Hepatocyte (in vitro differentiated cells): ENCODE measurements at places on chromosomes 5 and 9. TPM values are rescaled to one million over a fixed set of nuclear protein-coding genes. Genes with fewer than 3 reads are reported as not detected.

DNA sequence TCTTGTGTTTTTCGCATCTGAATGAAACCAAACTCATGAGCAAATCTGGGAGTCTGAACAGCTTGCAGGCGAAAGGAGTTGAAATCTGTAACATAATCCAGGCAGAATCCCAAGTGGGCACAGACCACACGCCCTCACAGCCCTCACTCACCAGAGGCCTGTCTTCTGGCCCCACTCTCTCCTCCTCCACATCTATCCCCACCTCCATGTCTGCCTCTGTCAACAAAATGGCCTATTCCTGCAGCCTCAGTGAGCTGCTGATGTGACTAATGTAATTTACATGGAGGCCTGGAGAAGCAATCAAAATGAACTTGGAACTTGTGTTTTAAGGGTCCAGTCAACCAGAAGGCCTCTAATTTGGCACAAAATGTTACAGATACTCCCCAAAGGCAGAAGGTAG lies 136.6 kb downstream of the GNA14 start:
- H3K27me3 ChIP-seq = no peaks in the 10 kb centered on the region
- no peak overlapping the region for H3K27ac ChIP-seq
- no peak overlapping the region for H3K4me3 ChIP-seq
- peaks cover 8% of the 10 kb centered on the region for H3K4me1 ChIP-seq
- H3K36me3 ChIP-seq = no peaks in the 10 kb centered on the region
- DNase-seq = no peak

DNA sequence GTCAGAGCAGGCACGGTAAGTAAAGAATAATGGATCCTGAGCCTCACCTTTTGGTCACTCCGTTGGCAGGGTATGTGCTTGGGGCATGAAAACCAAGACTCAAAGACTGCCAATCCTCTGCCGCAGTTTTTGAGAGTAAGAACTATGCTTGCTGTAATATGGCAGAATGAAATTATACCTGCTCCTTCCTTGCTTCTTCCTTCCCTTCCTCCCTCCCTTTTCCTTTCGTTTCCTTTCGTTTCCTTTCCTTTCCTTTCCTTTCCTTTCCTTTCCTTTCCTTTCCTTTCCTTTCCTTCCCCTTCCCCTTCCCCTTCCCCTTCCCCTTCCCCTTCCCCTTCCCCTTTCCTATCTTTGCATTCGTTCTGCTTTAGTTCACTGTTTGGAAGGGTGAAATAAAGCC lies 43.9 kb downstream of the SH3GL2 start:
- no peak for DNase-seq
- H3K27ac ChIP-seq = no peak overlapping the region
- peaks cover 10% of the 10 kb centered on the region for H3K27me3 ChIP-seq

NUDT12 gene
- 28.5 and 38.9 TPM in 2 replicates for total RNA-seq

ACOT12 gene
- total RNA-seq = 9.6 and 10.2 TPM in 2 replicates

GRCh38 chr5:173998531-173998930 lies 9.6 kb downstream of the C5orf47 start:
- no peaks in the 10 kb centered on the region for H3K4me1 ChIP-seq
- no peaks in the 10 kb centered on the region for H3K36me3 ChIP-seq
- H3K27ac ChIP-seq = no peak overlapping the region
- peaks cover 15% of the 10 kb centered on the region for H3K27me3 ChIP-seq

- H3K36me3 ChIP-seq = no peaks in the 10 kb centered on the region
- peaks cover 24% of the 10 kb centered on the region for H3K4me1 ChIP-seq
- no peaks in the 10 kb centered on the region for H3K27me3 ChIP-seq
- peak; percentile 74 for DNase-seq
- H3K4me3 ChIP-seq = peak overlapping the region; percentile 73
- peak overlapping the region; percentile 96 for H3K27ac ChIP-seq
These were observed 765 bp downstream of the MARCHF6 start for GRCh38 chr5:10354048-10354872.

DNA sequence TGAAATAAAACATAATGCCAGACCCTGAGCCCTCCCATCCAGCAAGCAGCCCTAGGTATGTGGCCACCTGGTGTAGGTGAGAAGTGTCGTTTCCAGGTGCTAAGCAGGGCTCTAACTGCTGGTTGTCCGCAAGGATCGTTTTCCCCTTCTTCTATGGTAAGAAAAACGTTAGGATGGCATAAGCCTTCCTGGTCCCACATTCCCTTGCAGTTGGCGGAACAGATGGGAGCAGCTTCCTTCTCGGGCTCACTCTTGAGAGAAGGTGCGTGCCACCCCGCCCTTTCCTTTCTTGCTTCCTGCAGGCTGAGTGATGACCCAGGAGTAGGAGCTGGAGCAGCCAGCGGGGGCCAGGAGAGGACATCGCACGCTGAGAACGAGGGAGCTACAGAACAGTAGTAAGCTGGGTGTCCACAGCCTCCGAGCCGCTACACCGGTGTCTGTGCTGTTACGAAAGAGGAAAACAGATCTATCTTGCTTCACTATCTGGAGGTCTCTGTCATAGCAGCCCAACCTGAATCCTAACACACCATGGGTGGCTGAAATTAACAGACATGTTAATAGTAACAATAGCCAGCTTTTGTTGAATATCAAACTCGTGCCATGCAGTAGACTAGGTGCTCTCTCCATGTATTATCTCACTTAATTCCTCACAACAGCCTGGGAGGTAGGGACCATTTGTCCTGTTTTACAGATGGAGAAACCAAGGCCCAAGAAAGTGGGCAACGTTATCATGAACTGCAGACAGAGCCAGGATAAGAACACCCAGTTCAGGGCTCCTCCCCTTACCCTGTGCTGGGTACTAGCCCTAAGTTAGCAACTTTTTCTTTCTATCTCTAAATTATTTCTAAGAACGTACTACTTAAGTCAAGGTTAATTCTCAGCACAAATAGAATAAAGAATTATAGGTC lies 139.8 kb downstream of the COL23A1 start:
- no peaks in the 10 kb centered on the region for H3K4me1 ChIP-seq
- no peak for DNase-seq
- no peak overlapping the region for H3K27ac ChIP-seq
- no peak overlapping the region for H3K4me3 ChIP-seq
- H3K36me3 ChIP-seq = no peaks in the 10 kb centered on the region

- H3K4me3 ChIP-seq = no peak overlapping the region
- peaks cover 6% of the 10 kb centered on the region for H3K4me1 ChIP-seq
- H3K36me3 ChIP-seq = no peaks in the 10 kb centered on the region
- H3K27me3 ChIP-seq = no peaks in the 10 kb centered on the region
These were observed 320.2 kb downstream of the NFIB start for GRCh38 chr9:13993632-13994185.

DNA sequence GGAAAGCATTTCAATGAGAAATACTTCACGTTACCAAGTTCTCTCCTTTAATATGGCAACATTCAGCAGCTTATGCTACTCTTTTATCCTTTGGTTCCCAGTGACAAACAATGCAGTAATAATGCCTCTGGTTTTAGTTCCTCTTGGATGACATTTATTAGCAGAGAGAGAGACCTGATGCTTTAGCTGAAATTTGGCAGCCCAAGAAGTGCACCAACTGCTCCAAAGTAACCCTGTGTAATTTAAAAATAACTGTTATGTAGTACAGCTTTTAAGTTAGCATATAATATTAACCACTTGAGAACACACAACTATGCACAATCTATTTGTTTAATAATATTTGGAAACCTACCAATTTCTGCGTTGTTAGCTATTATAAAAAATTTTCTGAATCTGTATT lies 21.8 kb downstream of the PANK3 start:
- no peak overlapping the region for H3K4me3 ChIP-seq
- H3K27me3 ChIP-seq = no peaks in the 10 kb centered on the region
- peaks cover 7% of the 10 kb centered on the region for H3K4me1 ChIP-seq
- no peak overlapping the region for H3K27ac ChIP-seq
- DNase-seq = no peak

DNA sequence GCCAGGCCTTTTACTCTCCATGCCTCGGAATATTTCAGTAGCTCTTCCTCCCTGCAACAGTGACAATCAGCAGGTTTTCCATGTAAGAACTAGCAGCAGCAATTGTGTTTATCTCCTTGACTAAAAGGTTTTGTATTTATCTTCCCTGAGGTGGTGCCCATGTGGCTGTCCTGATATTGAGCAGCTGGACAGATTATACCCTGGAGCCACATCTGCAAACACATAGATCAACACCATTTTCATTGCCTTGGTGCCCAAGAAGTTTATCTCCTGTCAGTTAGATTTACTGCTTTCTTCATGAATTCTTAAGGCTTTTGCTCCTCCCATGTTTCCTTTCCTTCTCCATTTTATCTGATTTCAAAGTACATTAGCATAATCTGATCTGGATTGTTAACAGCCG lies 378.4 kb downstream of the SPATA31D1 start:
- H3K4me3 ChIP-seq = no peak overlapping the region
- no peaks in the 10 kb centered on the region for H3K27me3 ChIP-seq
- H3K27ac ChIP-seq = no peak overlapping the region
- DNase-seq = no peak
- H3K36me3 ChIP-seq = no peaks in the 10 kb centered on the region
